ENCODE measurements at places on chromosomes 11 and 22.

- DNase-seq: no peak
These were observed 3.4 kb downstream of the IRF7 start for GRCh38 chr11:612201-612960.

GRCh38 chr11:119403021-119403420 lies 20.0 kb downstream of the THY1 start:
- no peak for DNase-seq

GRCh38 chr11:45165386-45165785 lies 18.9 kb downstream of the PRDM11 start:
- DNase-seq: no peak

DNA sequence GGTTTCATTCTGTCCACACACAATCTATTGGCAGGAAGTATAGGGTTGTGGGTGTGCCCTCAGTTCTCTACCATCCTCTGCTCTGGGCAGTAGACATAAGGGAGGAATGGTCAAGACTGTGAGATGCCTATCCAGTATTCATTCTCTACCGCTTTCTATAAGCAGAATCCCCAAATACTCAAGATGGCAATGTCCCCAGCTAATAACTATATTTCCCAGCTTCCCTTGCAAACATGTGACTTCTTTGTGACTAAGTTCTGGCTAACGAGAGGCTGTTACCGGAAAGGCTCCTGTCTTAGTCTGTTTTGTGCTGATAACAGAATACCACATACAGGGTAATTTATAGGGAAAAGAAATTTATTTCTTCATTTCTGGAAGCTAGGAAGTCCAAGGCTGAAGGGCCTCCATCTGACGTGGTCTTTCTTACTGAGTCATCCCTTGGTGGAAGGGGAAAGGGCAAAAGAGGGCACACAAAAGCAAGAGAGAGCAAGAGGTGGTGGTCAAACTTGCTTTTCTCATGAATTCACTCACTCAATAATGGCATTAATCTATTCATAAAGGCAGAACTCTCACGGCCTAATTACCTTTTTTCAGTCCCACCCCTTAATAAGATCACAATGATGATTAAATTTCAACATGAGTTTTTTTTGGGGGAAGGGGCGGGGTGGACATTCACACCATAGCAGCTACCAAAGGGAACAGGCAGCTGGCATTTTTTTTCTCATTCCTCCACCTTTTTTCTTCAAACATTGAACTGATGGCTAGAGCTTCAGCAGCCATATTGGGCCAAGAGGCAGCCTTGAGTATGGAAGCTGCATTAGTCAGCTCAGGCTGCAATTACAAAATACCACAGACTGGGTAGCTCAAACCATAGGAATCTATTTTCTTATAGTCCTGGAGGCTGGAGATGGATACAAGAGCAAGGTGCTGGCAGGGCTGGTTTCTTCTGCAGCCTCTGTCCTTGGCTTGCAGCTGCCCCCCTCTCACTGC lies 109.7 kb upstream of the OR9Q1 start:
- DNase-seq: no peak

DNA sequence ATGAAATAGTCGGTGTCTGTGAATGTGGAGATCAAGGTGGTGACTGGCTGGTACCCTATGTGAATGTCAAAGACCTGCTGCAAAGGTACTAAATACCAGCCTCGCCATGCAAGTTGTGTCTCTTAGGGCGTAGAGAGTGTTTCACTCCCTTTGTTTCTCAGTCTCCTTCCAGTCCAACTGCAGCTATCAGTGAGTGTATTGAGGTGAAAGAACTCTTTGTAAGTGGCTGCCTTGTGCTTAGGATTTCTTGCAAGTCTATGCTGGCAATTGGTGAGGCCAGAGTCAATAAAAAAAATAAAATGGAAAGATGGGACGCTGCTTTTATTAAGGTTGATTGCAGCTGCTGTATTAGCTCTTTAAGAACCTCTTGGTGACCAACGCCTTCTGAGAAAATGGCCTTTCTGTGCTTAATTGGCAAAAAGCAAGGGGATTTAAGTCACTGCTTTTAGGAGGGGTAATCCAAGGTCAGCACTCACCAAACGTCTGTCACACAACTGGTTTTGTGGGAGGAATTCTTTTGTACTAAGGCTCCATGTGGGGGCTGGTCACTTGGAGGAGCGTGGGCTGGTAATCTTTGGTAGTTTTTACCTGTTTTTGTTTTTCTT lies 95.1 kb downstream of the PARVA start:
- no peak for DNase-seq

Measured in SIG-M5 (cell line).